Heart left ventricle (tissue), 16 donors: ENCODE measurements at places on chromosomes 5 and 9. TPM values are rescaled to one million over a fixed set of nuclear protein-coding genes. Genes with fewer than 3 reads are reported as not detected.

IFNA13 gene
- polyA plus RNA-seq: not detected

TNC gene
- polyA plus RNA-seq: 12.5 TPM

RIC1 gene
- 2.4 TPM for polyA plus RNA-seq

ENTPD2 gene
- polyA plus RNA-seq: 0.50 TPM

CDKN2B-AS1 gene
- polyA plus RNA-seq: not detected

SOHLH1 gene
- not detected for polyA plus RNA-seq

SPATA31A3 gene
- not detected for polyA plus RNA-seq

IFNA4 gene
- not detected for polyA plus RNA-seq
